ENCODE measurements at places on chromosomes 4 and X.

DNA sequence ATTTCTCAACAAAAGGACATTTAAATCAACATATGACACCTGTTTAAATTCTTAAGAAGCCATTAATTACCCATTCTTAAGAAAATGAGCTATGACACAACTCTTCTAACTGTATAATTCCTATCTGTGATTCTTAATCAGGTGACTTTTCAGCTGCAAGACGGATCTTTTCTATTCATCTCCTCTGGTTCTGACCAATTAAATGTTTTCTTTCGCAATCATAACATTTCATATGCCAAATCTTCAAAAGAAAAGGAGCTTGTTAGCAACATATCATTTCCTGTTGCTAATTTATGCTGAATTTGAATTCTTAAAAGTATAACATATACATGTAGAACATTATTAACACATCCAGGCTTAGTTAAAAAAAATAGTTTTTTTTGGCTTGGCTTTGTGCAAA, 62.5 kb downstream of the SEL1L3 start:
- DNase-seq: no peak

DNA sequence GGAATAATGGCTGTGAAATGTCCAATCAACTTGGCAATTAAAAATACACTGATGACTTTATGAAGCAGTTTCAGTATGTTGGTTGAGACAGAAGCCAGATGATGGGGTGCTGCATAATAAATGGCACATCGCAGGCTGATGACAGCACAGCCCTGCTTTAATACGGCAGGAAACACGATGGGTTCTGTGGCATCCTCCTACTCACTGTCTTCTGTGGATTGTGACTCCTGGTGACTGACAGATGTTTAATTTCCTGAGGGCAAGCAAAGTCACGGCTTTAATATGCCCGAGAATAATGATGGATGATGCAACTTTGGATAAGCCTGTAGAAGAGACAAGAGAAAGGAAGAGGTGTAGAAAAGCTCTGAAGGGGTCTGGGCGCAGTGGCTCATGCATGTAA, 295.4 kb downstream of the TRIML1 start:
- no peak for DNase-seq

DNA sequence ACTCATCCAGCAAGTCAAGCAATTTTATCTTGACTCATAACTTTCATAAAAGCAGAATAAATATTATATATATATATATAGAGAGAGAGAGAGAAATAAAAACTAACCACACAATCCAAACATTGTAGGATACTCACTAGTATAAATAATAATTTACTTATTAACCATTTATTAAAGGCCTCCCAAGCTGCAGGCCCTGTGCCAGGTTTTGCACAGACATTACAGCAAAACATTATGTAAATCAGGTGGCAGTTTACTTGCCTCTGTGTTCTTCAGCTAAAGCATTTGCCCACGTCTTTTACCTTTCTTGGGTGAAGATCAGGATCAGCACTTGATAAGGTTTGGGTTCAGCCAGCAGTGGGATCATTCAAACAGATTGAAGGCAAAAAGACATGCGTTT, 75.6 kb downstream of the CLDN22 start:
- no peak for DNase-seq

- no peak for DNase-seq
Observed at GRCh38 chr4:37537484-37537883, 148.7 kb downstream of the RELL1 start.

DNA sequence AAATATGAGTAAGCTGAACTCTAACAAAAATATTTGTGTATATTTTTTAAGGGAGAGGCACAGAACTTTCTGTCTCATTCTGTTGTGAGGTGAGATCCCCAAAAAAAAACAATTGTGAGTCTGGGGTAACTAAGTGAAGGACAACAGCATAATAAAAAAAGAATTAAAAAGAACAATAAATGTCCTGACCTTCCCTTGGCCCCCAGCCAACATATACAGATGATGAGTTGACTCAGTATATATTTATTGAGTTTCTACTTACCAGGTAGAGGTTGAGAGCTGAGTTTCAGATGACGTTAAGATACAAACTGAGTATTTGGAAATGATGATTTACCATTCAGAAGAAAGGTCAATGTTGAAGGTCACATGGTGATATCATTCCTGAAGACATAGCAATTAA, 239.5 kb downstream of the KCNIP4 start:
- DNase-seq: no peak

DNA sequence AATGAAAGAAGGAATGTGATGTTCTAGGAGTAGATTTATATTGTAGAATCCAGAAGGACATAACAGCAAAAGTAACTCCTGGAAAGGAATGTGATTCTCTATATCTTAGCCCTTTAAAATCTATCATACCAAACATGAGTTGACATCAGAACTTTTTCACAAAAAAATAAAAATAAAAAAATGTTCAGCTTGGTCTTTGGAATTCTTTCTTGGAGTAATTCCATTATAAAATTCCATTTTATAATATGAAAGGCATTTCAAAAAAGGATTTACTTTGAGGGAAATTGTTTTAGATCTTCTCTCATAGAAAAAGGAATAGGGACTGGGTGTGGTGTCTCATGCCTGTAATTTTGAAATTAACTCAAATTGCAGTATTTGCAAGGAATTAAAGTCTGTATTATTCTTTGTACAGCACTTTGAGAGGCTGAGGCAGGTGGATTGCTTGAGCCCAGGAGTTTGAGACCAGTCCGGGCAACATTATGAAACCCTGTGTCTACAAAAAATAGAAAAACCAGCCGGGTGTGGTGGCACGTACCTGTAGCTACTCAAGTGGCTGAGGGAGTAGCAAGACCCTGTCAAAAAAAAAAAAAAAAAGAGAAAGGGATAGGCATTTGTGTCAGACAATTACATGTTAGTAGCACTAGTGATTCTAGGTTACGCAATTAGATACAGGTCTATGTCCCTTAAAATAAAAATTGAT, 134.9 kb downstream of the SLC4A4 start:
- DNase-seq: no peak

- DNase-seq: no peak
Observed at GRCh38 chr4:185335579-185335978, 60.1 kb downstream of the LRP2BP start.

DNA sequence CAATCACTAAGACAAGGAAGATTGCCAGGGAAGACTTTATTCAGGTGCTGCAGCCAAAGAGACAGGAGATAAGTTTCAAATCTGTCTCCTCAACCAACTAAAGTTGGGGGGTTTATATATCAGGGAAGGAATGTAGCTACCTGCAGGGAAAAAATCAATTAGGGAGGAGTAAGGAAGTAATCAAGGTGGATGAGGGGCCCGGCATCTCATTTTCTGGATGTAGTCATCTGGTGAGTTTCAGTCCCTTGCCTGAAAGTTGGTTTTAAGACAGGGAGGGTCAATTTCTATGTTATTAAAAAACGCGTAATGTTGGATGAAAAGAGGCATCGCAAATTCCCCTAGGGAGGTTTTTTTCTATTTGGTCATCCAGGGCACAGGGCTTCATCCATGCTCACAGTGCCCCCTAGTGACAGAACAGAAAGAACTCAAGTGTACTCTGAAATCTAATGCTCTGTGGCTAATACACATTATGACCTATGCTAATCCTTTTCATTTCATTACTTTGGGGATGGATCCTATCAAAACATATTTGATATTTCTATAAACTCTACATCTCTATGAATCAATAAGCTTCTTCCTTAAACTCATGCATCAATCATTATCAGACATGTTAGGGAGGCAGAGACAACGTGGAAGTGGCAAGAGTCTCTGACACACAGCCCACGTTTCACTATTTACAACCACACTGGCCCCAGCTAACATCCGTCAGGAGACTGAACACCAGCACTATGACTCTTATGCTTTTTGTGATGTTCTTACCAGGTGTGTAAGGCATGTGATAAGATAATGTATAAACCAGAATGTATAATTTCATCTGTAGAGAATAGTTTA, 1577.0 kb upstream of the TENM3 start:
- no peak for DNase-seq

DNA sequence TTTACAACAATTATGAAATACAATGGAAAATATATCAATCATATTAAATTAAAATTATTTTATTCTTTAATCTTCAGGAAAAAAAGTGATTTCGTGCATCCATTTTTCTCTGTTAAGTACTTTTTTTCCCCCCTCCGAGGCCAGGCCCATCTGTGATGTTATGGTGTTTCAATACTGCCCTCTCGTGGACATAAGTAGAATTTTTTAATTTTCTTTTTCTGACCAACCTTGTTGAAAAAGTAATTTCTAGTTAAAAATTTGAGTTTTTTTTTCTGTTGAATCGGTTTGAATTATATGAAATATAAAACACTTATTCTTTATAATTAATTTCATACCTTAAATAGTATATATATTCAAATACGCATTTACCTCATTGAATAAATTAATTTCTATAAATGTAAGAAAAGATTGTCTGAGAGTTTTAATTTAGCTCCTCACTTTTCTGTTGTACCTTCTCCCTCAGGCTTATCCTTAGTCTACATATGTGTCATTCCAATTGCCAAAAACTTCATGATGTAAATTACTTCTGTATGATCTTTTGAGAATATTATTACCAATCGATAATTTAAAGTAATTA, 175.8 kb upstream of the TECRL start:
- no peak for DNase-seq

DNA sequence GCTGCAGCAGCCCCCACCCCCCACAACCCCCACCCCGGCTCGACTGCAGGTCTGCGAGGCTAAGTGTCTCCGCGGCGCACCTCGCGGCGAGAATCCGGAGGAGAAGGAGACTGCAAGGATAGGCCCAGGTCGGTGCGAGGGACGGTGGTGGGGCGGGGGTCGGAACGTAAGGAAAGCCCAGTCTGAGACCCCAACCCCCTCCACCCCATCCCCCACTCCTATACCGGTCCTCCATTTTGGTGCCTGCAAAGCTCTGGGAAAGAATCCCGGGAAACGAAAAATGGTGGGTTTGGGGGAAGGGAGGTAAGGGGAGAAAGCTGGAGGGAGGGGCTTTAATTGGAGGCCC, 614 bp downstream of the BEX3 start:
- DNase-seq: no peak

- DNase-seq: no peak
Observed at GRCh38 chr4:181323061-181323460, 920.1 kb upstream of the TENM3 start.

DNA sequence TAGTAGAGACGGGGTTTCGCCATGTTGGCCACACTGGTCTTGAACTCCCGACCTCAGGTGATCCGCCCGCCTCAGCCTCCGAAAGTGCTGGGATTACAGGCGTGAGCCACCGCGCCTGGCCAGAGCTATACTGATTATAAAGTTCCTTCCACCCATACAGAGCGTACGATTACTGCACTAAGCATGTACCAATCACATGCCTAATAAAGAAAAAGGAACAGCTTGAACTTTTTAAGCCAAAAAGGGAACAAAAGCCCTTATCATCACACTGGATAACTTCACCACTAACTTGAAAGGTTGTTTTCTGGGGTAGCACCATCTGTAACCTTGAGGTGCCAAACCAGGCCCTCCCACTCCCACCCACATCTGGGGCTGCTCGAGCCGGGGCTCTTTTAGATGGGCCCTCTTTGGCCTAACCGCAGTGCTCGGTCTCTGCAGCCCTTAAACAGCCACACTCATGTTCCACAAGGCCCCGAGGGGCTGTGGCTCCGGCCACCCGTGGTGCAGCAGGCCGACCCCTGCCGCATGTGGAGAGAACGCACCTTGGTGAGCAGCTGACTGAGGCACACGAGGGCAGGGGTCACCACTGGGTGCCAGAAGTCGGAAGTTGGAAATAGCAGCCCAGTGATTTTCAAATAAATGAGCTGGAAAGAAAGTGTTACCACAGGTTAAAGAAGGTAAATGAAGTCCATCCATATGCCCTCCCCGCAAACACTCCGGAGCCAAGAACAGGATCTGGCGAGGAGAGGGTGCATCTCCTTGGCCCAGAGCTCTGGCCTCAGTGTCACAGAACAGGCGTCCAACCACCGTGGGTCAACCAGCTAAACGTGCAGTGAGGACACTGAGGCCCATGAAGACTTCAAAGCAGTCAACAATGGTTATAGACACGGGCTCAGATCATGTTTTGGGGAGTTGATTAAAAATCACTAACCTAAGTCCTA, 18.4 kb downstream of the NOP14 start:
- no peak for DNase-seq

DNA sequence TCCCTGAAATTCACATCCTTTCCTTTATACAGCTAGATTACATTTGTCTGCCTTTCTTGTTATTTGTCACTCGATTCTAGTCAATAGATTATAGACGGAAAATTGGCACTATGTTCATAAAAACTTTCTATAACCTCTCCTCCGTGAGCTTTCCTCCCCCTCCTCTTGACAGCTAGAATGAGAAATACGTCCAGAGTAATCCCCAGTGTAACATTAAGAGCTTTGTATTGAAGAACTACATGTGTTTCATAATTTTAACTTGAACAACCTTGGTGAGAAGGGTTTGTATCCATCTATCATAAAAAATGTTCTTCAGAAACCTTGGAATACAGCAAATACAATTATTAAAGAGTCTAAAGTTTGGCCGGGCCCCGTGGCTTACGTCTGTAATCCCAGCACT, 1707.4 kb downstream of the PCDH7 start:
- no peak for DNase-seq

GRCh38 chrX:153608376-153608775, 9.4 kb upstream of the CCNQ start:
- no peak for DNase-seq

- no peak for DNase-seq
Observed at GRCh38 chr4:176198316-176198903, 3.0 kb upstream of the SPATA4 start.

DNA sequence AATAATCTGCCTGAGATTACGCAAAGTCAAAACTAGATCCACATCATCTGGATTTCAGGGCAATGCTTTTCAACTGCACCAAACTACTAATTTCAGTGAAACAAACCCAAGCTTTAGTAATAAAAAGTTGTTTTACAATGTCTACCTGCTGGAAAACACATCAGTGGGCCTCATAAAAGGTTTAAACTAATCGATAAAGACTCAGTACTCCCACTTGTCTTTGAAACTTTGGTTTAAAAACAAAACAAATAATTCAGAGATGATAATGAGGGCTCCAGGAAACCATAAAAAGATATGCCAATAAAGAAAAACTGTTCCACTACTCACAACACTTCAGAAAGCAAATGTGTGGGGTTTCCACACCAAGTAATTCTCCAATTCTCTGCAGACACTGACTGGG, 10.2 kb downstream of the PSMD10 start:
- no peak for DNase-seq

DNA sequence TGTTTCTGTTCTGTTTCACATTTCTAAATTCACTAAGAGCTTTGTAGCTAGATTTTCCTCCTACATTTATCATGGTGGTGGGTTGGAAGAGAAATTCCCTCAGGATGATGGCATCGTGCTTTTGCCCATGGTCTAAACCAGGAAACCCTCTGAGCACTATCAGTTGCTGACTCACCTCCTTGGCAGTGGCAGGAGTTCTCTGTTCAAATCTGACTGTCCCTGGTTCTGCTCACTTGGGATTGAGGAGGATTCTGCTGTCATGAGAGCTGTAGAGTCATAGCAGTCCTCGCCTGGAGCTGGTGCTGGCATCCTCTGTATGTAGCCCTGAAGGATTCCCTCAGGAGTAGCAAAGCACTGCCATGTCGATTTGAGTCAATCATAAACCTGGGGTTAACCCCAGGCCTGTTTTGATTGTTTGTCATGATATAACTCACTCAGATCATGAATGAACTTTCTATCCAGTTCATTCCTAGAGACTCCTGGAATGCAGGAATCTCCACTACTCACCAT, 9.4 kb downstream of the TEX13A start:
- no peak for DNase-seq
